Renal cortex interstitium (tissue), 15 donors: ENCODE measurements at places on chromosomes 4 and X.

GRCh38 chrX:15530318-15530717, 29.7 kb downstream of the BMX start:
- no peak for DNase-seq

GRCh38 chr4:25927361-25928195, 13.6 kb downstream of the SMIM20 start:
- no peak for DNase-seq

- DNase-seq: no peak
Observed at GRCh38 chrX:152950786-152951185, 43.1 kb downstream of the PNMA5 start.

GRCh38 chr4:174152717-174153466, 130.6 kb downstream of the FBXO8 start:
- DNase-seq: no peak

- DNase-seq: no peak
Observed at GRCh38 chrX:128616933-128617332, 564.7 kb upstream of the ACTRT1 start.

GRCh38 chrX:147741776-147742175, 169.9 kb upstream of the FMR1 start:
- DNase-seq: no peak

DNA sequence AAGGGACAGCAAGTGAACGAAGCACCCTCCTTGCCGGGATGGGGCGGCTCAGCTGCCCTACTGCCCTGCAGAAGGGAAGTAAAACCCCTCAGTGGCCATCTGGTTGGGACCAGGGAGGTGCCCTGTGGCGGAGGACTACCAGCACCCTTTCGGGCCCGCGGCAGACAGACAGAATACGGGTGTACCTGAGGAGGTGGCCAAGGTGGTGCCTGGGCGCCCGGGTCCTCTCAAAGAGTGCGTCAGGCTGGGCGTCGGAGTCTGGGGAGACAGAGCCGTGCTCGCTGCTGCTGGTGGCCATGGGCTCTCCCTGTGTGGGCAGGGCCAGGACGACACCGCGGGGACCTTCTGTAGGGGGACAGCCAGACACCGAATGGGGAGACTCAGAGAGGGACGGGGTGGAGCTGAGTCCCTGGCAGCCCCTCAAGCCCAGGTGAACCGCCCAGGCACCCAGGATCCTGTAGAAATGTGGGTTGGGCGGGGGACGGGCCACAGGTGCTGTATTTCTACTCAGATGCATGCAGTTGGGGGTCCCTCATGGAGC, 29.7 kb downstream of the PDHA1 start:
- DNase-seq: no peak

DNA sequence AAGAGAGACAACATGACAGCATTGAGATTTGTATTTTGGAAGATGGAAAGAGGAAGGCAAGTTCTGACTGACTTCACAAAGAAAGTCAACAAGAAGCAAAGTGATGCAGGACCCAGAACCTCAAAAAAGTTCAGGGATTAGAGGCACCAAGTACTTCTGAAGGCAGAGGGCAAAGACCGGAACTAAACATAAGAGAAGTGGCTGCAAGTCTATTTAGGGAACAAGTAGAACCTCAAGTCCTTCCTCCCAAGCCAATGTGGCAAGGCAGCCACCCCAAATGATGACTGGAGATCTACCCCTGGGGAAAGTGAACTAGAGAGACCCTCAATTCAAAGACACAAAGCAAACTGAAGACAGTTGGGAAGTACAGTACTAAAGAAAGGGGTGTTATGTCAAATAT, 46.6 kb downstream of the SLC39A8 start:
- no peak for DNase-seq

DNA sequence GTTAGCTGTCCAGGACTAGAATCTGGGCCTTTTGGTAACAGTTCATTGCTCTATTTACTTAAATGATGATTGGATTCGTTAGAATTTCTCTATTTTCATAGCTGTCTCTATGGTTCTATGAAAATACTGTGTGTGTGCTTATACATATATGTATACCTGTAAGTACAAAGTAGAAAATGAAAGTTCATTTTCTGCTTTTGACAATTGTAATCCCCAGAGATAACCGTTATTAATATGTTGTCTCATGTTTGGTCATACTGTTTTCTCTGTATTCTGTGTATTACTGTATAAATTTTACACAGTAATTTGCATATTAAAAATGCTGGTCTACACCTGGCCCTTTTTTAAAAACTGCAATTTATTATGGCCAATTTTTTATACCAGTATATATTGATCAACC, 55.4 kb downstream of the CLCN3 start:
- DNase-seq: no peak

GRCh38 chrX:97843200-97843811, 959.6 kb downstream of the RPA4 start:
- no peak for DNase-seq

DNA sequence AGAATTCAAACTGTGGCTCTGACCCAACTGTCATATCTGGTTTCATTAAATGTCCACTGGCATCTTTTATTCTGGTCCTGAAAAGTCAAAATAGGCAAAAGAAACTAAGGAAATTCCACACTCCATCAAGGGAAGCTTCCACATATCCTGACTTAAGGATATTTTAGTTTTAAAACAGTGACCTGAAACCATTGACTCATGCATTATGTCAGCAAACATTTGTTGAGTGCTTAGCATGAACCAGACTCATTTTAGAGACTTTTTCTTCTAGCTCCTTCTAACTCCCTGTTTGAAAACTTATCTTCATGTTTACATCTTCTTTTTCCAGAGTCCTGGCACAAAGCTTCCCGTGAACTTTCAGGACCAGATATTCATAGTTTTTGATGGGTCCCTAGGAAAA, 6.9 kb upstream of the CXCL1 start:
- DNase-seq: no peak

DNA sequence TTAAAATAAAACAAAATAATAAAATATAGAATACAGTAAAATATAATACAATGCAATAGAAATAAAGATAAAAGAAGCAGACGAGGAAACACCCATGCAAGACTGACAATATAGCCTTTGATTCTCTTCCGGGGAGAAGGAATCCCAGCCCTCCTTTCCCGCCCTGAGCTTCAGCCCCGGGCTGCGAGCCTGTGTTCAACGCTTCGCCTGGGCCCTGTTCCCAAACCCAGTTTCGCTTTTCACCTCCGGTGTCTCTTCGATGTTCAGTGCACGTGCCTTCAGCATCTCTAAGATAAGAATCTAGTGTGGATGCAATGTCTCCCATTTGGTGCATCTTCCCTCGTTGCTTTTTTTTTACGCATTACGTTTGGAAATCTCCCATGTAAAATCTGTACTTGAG, 38.4 kb upstream of the ARSD start:
- DNase-seq: no peak

GRCh38 chr4:89249313-89249712, 58.3 kb downstream of the GPRIN3 start:
- no peak for DNase-seq

- DNase-seq: no peak
Observed at GRCh38 chrX:10677490-10677889, 57.1 kb upstream of the MID1 start.

DNA sequence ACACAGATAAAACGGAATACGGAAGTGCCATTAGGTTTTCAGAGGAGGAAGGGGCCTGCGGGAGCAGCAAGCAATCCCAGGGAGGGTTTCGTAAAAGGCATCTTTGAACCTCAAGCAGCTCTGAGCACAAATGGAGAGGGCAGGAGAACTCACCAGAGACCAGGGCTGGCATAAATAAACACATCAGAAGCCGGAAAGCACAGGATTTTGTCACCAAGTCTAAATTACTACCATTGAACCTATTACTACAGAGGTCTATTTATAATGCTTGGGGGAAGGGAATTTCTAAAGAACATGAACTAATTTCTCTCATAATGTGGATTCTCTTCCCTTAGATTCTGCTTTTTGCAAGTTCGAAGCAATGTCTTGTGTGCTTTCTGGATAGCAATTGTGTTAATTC, 39.6 kb upstream of the MBTPS2 start:
- no peak for DNase-seq

DNA sequence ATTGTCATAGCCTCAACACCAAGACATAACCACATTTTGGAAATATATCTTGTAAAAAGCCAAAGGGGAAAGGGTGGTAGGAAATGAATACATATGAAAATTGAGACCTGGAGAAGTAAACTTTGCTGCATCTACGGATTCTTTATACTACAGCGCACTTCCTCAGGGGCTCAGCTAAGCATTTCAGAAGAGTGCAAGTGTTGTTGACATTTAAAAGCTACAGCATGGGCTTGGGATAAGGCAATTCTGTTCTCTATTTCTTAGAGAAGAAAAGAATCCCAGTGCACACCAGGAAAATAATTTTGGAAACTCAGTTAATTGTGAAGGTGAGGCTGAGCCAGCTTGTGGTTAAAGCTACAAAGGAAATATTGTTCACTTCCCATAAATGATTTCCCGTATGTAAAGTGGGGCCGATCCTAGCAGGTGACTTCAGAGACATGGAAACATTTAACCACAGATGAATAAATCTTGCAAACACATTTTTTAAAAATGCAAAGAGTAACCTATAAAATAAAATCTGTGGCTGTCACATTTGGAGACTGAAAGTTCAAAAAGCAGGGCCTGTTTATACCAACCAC, 12.6 kb upstream of the GBA3 start:
- DNase-seq: no peak

GRCh38 chr4:164614999-164615398, 138.9 kb upstream of the SMIM31 start:
- no peak for DNase-seq

DNA sequence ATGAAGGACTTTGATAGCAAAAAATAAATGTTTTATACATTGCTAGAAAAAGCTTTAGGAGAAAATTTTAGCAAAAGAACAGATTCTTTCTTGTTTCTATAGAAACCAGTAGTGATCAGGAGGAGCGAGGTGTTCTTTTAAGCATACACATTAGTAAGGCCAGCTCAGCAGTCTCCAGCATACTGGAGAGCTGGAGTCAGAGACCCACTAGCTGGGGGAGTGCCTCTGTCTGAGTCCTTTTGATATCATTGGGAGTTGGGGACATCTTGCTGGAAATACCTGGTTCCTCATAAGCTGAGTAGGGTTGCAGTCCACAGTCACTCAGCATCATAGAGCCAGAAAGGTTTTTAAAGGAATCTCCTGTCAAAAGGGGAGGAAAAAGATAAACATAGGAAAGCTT, 67.4 kb downstream of the AFF2 start:
- no peak for DNase-seq

DNA sequence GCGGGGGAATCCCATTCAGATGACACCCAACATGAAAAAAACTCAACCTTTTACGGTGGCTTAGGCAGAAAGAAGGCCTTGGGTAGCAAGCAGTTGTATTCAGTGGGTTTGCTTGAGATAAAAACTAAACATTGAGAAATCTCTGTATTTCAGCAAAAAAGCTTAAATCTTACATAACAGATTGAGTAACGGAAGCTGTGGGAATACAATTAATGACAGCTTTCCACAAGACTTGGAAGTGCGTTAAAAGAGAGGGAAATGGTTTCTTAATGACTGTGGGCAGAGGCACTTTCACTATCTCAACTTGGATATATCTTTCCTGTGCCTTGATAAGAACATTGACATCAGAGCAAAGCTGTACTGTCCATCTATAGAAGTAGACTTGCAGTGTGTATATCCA, 418.5 kb upstream of the HS3ST1 start:
- DNase-seq: no peak

DNA sequence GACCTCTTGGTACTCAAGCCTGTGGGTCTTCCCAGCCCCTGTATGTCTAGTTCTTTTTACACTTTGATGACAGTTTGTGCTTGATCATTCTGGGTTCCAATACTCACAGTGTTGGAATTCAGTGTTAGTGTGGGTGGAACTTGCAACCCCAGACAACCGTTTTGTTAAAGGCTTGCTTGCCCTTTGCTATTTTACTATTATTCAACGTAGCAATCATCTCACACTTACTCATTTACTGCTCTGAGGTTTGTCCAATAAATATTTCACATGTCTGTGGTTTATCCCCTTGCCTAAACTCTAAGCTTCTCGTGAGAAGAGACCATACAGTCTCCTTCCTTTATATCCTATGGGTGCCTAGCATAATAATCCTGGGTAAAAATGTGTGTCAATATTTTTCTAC, 15.3 kb downstream of the CCNG2 start:
- no peak for DNase-seq

- no peak for DNase-seq
Observed at GRCh38 chr4:163395758-163396157, 52.1 kb downstream of the NPY5R start.

- no peak for DNase-seq
Observed at GRCh38 chr4:177349191-177349590, 39.5 kb downstream of the NEIL3 start.

GRCh38 chrX:46573331-46573891, at the start of gene CHST7:
Gene CHST7, plus strand, starts transcription at chrX:46573765. Its CDS starts 167 bp downstream, at chrX:46573932.
- DNase-seq: no peak

- no peak for DNase-seq
Observed at GRCh38 chr4:153427363-153428071, 38.6 kb upstream of the TMEM131L start.

DNA sequence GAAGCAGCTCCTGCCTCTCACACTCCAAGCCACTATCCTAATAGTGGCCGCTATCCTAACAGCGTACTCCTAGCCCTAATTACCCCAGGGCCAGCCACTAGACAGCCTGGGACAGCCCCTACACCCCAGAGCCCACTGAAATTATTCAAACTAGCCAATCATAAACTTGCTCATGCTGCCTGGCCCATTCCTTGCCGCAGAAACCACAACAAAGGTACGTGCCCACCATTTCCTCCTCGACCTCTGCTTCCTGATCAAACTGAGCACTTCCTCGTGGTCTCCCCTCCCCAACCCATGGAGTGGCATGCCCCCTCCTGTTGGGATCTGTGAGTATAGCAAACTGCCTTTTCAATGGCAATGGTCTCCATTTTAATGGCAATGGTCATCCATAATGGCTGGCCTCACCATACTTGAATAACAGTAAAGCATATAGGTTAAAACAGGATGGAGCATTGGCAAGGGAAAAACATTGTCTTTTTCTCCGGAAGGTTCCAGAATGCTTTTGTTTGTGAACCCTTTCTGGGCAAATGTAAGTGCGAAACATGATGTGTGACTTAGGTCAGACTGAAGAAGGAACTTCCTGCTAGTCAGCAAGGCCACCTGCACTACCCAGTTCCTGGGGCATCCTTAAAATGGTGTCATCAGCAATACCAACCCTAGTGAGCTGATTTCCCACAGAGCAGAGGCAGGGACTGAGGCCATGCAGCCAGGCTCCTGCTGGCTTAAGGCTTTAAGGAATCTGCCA, 107.1 kb upstream of the ATP6AP2 start:
- no peak for DNase-seq

DNA sequence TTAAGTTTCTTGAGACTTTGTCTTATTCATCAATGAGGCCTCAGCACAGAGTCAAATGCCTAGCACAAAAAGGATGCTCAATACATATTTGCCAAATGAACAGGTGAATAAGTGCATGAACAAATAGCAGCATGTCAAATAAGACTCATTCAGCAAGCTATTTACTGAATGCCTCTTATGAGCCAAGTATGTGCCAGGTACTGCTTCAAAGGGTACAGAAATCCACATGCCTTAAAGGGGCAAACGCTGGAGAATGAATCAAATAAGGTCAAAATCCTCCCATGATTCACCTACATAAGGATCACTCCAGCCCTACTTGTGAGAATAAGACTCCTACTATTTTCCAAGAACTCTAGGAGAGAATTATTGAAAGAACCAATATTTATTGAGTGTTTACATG, 260.2 kb upstream of the CPEB2 start:
- no peak for DNase-seq

- no peak for DNase-seq
Observed at GRCh38 chrX:11750046-11750445, 8.0 kb upstream of the MSL3 start.
